Muscle of arm (tissue), 14 donors: ENCODE measurements at places on chromosomes 12 and 14. TPM values are rescaled to one million over a fixed set of nuclear protein-coding genes. Genes with fewer than 3 reads are reported as not detected.

- DNase-seq = no peak
Measured at GRCh38 chr14:42633504-42634095, 1026.9 kb downstream of the LRFN5 start.

DNA sequence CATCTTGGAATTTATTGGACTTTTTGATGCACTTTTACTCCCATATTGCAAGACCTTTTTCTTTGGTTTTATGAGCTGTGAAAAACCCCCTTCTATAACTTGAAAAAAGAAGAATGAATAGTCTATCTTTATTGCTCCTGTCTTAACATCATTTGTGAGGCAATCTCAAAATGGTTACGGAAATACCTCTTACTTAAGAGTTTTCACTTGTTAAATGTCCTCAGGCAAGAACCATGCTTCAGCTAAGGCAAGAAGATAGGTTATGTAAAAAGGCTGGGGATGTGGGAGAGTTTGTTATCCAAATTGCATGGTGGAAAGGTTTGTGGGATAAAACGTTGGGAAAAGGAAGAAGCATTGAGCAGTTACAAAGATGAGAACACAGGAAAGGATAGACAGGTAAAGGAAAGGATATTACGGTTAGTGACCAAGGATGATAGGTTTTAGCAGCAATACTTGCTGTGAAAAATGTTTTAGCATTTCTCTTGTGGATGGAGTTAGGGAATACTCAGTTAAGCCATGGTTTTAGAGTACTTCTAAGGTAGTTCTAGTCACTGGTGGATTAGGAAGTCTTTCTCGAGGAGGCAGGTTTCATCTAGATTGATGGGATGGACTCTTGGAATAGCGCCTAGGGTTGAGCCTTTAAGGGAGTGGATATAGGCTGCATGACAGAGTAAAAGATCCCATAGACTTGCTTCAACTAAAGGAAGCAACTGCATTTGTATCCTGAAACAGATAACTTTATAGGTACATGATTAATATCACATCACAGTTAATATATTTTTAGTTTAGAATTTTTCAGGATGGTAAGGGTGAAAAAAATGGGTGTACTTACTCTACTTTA is 30.3 kb downstream of the MDM2 start:
- DNase-seq = no peak

PTHLH gene
- 1.9 TPM for polyA plus RNA-seq

DNA sequence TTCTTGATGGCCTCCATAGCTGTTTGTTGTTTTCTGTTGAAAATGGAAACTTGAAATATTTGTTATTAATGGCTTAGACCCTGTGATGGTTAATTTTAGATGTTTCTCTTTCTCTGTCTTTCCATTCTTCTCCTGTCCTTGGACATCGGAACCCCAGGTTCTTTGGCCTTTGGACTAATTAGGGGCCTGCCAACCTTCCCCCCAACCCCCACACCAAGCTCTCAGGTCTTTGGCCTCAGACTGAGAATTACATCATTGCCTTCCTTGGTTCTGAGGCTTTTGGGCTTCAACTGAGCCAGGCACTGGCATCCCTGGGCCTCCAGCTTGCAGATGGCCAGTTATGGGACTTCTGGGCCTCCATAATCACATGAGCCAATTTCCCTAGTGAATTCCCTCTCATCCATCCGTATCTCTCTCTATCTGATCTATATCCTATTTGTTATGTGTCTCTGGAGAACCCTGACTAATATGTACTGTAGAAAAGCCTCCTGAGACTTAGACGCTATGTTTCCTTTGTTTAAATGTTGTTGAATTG is 71.6 kb downstream of the FGD4 start:
- DNase-seq = no peak

DNA sequence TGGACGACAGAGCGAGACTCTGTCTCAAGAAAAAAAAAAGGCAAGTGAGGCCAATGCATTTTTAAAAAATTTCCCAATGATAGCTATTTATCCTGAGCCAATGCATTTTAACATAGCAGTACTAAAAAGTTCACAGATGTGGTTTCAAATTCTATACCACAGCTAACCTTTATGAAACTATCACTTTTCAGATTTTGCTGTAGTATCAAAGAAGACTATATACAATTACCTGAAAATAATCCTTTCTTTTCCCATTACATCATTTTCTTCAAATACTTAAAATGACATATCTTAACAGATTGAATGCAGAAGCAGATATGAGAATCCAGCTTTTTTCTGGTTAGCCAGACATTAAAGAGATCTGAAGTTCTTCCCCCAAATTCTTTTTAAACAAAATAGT is 13.2 kb downstream of the ATF7 start:
- no peak for DNase-seq

DNA sequence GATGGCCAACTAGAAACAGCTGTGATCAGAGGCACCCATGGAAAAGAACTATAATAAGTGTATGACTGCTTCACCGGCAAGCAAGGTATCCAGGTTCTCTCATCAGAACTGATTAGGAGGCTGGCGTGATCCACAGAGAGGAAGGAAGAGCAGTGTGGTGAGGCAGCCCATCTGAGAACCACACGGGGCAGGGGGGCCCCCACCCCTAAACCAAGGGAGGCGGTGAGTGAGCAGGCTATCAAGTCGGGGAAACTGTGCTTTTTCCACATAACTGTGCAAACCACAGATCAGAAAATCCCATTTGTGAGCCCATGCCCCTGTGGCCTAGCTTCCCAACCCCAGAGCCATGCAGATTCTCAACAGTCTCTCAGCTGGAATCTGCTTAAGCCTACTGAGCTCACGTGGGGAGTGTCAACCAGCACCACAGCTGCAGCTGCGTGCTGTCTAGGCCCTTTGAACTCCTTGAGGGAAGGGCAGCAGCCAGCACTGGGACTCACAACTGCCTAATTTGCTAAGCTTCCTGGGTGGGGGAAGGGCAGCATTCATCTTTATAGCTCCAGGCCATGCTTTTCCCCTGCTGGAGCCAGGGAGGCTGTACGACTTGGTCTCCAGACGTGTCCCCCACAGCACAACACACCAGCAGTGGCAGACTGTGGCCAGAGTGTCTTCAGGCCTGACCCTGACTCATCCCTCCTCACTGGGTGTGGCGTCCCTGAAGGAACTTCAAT is 444.4 kb upstream of the ATP2B1 start:
- DNase-seq = no peak

GRCh38 chr14:38285962-38286361 is 30.1 kb upstream of the CLEC14A start:
- DNase-seq = no peak

- no peak for DNase-seq
Measured at GRCh38 chr14:75005357-75005756, 2.6 kb downstream of the EIF2B2 start.

- DNase-seq = no peak
Measured at GRCh38 chr12:97404093-97404492, 58.5 kb upstream of the RMST start.

DIO3 gene
- not detected for polyA plus RNA-seq

GRCh38 chr12:30691122-30691879 is 4.4 kb downstream of the IPO8 start:
- no peak for DNase-seq

- DNase-seq = peak; percentile 10
Measured at GRCh38 chr12:48717252-48717695, 767 bp upstream of the CCNT1 start.

DNA sequence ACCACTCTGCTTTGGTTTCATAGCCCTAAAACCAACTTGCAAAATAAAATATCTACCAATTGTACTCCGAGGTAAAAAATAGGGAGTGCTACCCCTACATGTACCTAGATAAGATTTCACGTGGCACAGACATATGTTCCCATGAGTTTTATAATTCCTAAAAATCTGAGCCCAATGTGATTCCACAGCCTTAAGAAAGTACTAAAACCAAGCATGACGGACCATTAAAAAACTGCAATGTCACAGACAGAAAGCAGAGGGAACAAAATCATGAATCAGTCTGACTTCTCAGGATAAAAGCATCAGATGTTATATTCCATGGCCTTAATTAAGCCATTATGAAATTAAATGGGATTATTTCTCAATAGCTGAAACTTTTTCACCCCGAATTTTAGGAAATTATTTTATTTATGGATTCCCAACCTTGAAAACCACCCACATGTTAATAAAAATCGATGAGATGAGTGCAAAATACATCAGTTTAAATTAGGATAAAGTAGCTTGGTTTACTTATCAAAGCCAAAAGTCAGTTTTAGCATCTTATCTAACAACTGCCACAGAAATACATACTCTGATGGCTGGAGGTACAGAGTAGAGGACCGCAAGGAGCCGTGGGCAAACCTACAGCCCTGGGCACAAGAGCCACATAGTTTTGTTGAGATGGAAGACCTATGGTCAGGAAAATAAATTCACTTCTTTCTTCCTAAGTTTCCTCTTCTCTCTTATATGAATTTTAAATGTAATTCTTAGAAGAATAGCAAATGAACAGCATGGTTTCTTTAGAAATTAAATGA is 4.5 kb downstream of the ITPR2 start:
- DNase-seq = no peak

DNA sequence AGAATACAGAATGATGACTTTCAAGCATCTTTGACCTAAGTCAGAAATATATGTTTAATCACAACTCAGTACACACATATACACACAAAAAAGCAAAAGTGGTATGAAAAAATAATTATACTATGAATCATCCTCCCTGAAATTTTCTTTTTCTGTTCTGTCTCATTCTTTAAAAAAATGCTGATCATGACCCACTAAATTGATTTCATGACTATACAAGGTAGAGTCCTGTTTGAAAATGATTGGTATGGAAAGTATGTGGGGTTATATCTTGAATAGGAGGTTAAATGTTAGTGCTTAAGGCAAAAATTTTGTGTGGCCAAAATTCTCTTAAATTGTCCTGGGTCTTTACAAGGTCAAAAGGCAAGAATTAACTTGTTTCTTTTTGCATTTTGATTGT is 80.4 kb downstream of the SUDS3 start:
- DNase-seq = no peak
